ENCODE measurements at places on chromosomes 7 and 10.

- DNase-seq = no peak
Observed at GRCh38 chr10:100072514-100072913, 9.2 kb downstream of the CPN1 start.

- DNase-seq = no peak
Observed at GRCh38 chr7:36153571-36154097, 580 bp downstream of the EEPD1 start.

DNA sequence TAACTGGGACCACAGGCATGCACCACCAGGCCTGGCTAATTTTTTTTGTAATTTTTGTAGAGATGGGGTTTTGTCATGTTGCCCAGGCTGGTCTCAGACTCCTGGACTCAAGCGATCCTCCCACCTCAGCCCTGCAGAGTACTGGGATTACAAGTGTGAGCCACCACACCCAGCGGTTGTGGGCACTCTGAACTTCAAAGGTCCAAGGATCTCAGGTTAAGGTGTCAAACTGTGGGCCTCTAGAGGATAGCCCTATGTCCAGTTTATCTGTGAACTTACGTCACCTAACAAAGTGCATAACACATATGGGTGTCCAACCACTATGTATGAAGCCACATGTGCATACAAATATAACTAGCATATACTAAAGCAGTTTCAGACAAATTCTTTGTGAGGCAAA, 3.2 kb upstream of the IL2RA start:
- no peak for DNase-seq

GRCh38 chr7:131071786-131072504, 255.7 kb upstream of the MKLN1 start:
- DNase-seq = peak; percentile 92

- DNase-seq = no peak
Observed at GRCh38 chr7:136033413-136034031, 56.4 kb upstream of the MTPN start.

GRCh38 chr7:120304674-120305073, 31.7 kb downstream of the KCND2 start:
- DNase-seq = no peak

DNA sequence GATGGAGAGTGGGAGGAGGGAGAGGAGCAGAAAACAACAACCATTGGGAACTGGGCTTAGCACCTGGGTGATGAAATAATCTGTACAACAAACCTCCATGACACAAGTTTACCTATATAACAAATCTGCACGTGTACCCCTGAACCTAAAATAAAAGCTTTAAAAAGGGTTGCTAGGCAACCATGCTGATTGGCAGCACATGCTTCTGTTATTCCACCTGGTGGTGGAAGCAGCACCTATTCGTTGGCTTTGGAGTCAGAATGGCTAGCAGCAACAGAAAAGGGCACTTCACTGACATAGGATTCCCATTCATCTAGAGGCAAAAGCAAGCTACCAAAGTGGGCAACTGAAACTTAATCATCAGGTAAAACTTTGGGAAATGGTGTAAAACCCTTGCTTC, 57.1 kb downstream of the RELN start:
- no peak for DNase-seq
